ENCODE measurements at places on chromosomes 16 and 17.
A peak's percentile ranks its signal among the peaks of the same experiment; 100 is the strongest.

GRCh38 chr16:58661199-58661830, 23.3 kb downstream of the SLC38A7 start:
- no peak for DNase-seq

- no peak for DNase-seq
Observed at GRCh38 chr17:15456496-15456895, 10.9 kb downstream of the CDRT4 start.

GRCh38 chr16:69199382-69199781, 12.4 kb downstream of the SNTB2 start:
- no peak for DNase-seq

GRCh38 chr16:89190150-89190958, 10.0 kb downstream of the SLC22A31 start:
- no peak for DNase-seq

DNA sequence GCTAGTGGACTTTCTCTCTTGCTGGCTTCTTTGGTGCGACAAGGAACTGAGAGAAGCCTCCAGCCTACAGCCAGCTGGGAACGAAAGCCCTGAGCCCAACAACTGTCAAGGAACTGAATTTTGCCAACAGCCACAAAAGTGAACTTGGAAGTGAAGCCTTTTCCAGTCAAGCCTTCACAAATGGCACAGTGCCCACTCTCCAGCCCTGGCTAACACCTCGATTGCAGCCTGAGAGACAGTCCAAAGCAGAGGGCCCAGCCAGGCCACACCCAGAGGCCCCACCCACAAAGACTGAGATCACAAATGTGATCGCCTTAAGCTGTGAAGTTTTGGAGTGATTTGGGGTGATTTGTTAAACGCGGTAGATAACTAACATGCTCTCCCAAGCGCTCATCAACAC, 244.6 kb upstream of the SDK2 start:
- DNase-seq, result no peak

DNA sequence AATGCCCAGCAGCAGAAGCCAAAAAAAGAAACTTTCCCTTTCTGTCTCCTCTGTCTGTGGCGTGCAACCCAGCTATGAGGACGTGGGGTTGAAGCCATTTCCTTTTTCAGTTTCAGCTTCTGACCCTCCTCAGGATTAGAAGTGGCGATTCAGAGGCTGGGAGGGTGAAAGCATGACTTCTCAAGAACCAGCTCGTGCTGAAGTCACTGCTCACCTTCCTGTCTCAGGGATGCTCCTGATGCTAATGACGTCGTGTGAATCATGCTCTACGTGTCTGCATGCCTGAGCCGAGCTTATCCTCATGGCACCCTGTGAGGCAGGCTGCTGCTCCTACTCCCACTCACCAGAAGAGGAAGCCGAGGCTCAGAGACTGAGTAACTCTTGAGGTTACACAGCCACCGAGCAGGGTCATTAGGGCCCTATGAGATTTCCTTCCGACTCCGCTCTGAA, 5.7 kb upstream of the LPO start:
- no peak for DNase-seq

GRCh38 chr17:48678141-48678971, 44.0 kb downstream of the PRAC1 start:
- DNase-seq, result peak; percentile 27

GRCh38 chr17:47800686-47801085, 20.9 kb downstream of the OSBPL7 start:
- no peak for DNase-seq

DNA sequence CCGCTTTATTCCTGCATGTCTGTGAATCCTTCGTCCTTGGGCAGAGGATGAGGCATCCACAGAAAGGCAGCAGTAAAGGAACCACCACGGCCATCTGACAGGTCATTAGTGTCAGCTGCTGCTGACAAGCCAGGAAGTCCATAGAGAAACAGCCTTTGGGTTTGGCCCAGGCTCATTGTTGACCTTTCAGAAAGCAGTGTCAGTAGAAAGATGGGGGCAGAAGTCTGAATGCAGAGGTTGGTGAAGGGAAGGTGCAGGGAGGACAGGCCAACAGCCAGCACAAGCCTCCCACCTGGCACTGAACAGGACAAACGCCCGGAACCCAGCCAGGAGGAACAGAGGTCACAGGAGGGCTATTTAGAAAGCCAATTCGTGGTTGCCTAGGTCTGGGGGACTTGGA, 105.8 kb downstream of the VAT1L start:
- DNase-seq, result no peak

DNA sequence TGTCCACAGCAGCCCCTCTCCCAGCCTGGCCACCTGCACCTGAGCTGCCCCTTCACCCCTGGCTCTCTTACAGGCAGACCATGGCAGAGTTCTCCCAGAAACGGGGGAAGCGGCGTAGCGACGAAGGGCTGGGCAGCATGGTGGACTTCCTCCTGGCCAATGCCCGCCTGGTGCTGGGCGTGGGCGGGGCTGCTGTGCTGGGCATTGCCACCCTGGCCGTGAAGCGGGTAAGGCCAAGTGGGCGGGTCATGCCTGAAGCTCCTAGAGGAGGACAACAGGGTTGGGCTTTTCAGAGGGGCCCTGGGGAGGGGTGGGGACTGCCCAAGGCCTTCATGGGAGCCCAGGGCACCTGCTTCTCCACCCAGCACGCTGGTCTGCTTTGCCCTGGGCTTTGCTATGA, 2.2 kb downstream of the MIEF2 start:
- DNase-seq, result no peak

DNA sequence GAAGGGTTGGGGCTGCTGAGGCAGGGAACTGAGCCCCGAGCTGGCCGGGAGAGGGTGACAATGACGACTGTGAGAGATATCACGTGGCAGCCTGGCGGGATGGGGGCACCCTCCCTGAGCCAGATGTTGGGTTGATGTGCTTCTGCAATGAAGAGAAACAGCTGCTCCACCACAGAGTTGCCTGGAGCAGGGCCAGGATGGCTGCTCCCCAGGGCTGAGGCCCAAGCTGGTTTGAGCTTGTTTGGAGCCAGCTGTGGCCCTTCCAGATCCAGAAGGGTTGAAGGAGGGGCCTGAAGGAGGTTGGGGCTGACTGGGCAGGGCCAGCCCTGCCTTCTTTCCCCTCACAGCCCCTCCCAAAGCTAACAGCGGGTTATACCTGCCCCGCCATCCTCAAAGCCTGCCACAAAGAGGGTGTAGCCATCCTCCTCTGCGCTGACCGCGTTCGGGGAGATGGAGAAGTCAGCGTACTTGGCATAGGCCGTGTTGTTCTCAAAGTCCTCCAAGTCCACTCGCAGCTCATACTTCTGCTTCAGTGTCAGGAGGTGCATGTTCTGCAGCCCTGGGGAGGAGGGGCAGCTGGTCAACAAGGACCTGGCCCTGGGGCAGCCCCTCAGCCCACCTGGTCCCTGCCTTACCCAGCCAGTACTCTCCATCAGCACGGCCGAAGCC, 2.1 kb downstream of the MFAP4 start:
- no peak for DNase-seq

- no peak for DNase-seq
Observed at GRCh38 chr17:79135628-79136405, 61.2 kb downstream of the ENGASE start.

DNA sequence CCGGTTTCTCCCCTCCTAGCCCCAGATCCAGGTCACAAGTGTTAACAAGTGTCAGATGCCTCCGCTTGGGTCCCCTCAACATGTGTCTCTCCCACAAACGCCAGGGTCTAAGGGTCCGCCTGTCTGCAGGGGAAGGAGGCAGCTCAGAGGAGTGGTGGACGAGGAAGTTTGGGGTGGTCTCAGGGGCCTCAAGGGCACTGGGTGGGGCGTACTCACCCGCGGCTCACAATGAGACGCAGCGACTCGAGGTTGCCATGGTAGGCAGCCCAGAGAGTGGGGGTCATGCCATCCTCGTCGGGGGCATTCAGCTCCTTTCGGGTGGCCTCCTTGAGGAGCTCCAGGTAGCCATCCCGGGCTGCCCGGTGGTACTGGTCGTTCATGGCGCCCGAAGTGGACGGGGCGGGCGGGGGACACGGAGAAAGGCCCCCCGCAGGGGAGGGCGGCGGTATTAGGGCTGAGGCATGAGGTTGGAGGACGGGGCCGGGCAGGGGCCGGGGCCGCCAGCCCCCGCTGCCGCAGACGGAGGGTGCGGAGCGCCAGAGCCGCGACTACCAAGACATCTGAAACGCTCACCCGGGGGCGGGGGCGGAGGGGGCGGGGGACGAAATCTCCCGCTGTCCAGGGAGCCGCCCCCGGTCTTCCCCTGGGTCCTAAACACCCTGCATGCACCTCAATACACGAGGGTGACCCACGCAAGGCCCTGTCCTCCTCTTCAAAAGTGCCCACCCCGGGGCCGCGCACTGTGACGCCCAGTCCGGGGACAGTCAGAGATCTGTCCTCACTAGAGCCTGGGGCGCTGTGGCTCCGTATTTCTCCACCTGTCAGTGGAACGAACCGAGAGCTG, at the start of gene USH1G:
Gene USH1G (minus strand): TSS at position 562 of the 844 bp plus-strand sequence. CDS start 182 bp downstream, at position 380.
- no peak for DNase-seq

DNA sequence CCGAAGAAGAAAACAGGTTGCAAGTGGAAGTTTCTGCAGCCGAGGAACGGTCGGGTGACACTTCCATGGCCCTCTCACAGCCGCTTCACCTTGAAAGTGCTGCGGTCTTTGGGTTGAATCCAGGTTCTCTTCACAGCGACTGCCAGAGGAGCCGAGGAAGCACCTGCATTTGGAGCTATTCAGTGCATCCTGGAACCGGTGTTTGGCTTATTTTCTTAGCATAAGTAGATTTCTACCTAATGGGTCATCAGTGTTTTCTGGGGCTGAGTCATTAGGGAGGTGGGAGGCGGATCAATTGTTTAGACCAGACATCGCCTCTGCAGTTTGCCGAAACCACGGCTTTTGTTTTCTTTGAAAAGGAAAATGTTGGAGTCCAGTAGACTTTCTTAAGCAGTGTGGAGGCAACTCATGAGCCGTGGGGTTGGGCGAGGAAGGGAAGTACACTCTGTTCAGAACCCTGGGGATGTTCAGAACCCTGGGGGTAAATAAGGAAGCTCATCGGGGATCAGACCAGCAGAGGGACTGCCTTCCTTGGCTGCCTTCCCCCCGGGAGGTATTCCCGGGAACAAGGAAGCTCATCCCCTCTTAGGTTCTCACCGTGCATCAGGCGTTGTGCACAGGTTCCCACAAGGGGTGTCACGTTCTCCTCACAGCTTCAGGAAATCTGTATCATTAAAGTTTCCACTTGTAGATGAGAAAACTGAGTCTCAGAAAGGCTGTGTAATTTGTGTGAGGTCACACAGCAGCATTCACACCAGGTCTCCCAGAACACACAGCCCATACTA, 361.5 kb downstream of the SNX29 start:
- no peak for DNase-seq

DNA sequence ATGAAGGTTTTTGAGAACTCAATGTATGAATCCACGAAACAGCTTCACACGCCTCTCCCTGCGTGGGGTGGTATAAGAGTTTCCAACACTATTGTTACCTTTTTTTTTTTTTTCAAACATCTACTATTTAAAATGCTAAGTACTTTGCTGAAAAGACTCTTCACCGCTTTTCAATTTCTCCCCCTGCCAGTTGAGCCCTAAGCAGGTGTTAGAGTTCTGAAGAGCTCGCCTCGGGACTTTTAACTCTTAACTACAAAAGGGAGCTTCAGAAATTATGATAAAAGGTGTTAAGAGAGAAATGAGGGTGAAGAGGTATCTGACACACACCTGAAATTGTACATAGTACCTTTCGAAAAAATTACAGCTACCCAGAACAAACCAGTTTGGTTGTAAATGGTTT, 20.9 kb upstream of the PSMD7 start:
- no peak for DNase-seq

DNA sequence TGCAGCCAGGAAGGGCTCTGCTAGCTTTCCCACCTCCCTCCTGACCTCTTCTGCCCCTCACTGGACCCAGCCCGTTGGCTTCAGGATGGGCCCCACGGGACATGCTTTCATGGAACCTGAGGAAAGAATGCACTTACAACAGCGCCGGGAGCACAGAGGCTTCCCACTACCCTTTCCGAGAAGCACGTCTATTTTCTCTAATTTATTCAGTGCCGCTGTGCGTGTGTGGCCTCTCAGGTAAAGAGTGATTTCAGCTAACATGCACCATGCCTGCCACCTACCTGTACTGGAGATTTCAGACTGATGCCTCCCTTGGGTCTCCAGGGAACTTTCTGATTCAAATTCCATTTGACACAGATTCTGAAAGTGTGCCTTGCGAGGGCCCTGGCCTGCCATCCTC, 140.1 kb downstream of the CYLD start:
- DNase-seq, result no peak

- DNase-seq, result no peak
Observed at GRCh38 chr16:78609402-78610274, 510.2 kb downstream of the WWOX start.

DNA sequence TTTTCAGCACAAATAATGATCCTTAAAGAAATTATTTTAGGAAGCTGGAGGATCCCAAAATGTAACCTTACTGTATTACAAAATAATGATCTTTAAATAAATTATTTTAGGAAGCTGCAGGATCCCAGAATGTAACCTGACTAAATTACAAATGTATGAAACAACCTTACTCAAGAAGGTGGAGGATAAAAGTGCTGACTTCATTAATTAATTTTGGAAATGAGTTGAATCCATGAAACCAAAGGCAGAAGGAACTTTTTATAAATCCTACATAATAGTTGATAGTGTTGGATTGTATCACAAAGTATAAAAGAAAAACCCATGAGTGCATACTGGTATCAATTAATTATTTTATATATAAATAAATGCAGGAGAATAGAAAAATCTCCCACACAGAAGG, 859.9 kb downstream of the KCNJ2 start:
- DNase-seq, result no peak

- no peak for DNase-seq
Observed at GRCh38 chr16:84150926-84151325, 5.8 kb downstream of the DNAAF1 start.

- no peak for DNase-seq
Observed at GRCh38 chr16:72203401-72203800, 31.4 kb upstream of the PMFBP1 start.

DNA sequence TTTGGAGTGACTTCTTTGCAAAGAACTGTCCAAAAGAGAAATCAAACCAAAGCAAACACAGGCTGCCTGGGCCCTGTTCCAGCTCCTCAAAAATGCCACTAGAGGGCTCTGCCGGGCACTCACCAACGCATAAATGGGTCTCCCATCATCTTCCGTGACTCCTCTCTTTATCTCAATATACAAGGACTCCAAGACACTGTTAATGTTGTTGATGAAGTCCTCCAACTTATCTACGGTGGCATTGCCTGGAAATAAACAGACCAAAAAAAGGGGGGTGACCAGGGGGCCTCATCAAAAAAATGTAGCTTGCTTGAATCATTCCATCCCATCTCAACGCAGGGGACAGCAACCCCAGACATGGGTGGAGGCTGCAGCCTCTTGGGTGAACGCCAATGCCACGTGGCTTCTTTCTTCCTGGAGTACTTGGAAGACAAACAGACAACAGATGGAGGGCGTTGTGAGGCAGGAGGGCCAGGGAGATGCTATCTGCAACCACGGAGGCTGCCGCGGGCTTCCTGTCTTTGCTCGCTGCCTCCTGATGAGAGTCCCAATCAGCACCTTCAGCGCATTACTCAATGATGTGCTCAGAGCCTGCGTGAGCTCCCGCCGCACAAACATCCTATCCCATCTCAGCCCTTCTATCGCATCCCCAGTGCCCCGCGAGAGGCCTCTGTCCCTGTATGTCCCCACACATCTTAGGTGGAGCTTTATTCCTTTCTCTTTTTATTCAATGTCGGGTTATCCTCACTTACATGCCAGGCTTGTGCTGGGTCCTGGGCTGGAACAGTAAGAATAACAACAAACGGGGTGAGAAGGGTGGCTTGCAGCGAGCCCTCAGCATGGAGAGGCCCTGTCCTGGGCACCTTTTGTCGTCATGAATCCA, 32.0 kb downstream of the KDM8 start:
- DNase-seq, result peak; percentile 65

- no peak for DNase-seq
Observed at GRCh38 chr16:539901-540530, 12.5 kb downstream of the CAPN15 start.

GRCh38 chr17:71516149-71516548, 604.7 kb upstream of the SOX9 start:
- DNase-seq, result no peak

Measured in stimulated activated CD8-positive, alpha-beta memory T cell treated with anti-CD3 and anti-CD28 coated beads, Interleukin-15, amount 100 ng/mL, for 4 hours (primary cell).